ENCODE measurements at places on chromosomes 12 and 14.

DNA sequence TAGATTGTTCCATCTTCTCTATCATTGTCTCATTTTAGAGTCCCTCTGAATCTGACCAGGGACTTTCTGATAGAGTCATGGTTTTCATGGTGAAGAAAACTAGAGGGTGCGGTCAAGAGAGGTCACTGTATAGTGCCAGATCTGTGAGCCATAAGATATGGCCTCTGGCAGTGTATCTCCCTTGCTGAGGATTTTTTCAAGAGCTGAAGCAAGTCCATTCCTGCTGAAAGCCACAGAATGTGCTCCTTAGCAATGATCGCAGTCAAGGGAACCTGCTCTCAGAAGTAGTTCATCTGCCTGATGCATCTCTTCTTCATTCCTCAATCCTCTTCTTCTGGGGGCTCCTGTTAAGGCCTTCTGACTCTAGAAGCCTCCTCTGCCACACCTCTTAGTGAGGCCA, 405.2 kb downstream of the EGLN3 start:
- no peak for DNase-seq

DNA sequence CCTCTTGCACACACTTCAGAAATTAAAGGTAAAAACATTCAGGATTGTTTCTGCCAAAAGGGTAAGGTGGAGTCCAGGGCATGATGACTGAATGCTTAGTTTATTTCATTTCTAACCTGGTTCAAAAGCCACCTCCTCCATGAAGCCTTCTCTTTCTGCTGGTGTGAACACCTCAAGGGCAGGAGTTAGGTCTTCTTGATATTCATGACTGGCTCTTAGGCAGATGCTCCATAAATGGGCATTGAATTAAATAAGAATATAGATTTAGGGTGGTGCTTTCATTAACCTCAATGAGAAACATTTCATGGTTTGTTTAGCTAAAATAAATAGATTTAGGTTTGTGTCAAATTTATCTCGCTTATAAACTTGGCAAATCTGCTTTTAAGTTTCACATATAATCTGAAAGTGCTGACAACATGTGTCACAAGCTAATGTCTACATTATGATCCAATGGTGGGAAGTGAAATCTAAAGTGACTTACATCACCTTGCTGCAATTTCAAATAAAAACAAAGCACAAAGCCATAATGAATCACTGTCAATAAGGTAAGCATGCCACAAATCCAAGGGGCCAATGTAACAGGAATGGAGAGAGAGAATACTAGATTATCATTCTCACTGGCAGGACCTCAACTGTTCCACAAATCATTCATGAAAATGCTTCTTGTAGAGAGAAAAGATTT, 72.7 kb upstream of the GRIP1 start:
- DNase-seq, result no peak

DNA sequence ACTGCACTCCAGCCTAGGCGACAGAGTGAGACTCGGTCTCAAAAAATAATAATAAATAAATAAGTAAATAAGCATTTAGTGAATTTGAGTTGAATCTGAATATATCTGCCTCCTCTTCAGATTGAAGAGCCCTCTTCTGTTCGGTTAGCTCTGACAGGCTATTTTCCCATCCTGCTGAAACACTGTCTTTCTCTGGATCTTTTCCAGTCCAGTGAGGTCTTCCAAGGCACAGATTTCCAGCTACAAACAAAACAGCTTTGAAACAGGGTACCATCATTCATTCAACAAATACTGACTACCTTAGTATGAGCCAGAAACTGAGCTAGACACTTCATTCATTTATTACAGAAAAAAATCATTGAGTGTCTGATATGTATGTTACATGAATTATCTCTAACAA, 7.2 kb upstream of the SPRYD3 start:
- no peak for DNase-seq

GRCh38 chr14:61466249-61466904, 145.0 kb downstream of the PRKCH start:
- no peak for DNase-seq

GRCh38 chr12:16796168-16796567, 190.2 kb upstream of the LMO3 start:
- no peak for DNase-seq

DNA sequence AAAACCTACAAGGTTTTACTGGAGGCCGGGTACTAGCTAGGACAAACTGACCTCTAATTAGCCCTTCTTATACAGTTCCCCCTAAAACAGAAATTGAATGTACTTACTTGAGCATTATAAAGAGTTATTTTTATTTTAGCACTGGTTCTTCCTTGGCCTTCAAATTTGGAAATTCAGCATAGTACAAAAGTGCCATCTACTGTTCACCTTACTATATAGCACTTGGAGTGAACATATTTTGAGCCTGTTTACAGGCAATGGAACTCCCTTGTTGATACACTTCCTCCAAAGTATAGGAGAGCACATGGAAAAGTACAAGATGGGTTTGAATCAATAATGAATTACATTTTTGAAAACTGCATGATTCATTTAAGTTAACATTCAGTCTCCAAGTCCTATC, 3.9 kb upstream of the POC1B start:
- DNase-seq, result no peak

DNA sequence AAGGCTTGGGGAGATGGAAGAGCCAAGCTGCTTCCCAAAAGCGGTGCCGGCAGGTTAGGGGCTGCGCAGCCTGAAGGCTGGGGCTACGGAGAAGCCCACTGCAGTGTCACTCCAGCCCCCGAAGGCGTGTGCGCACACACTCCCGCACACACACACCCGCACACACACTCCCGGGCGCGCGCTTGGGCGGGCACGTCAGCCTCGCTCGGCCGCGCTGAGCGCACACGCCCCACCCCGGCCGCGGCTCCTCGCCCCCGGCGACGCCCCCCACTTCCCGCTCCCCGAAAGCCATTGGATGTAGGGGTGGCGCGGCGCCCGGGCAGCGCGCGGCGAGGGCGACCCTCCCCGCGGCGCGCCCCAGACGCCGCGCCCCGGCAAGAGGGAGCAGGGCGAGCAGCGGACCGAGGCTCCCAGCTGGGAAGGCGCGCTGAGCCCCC, at the start of gene KCNK10:
KCNK10 (minus strand) TSS at position 184 of the 437 bp plus-strand sequence. CDS start 471 bp downstream, outside the sequence.
- no peak for DNase-seq

DNA sequence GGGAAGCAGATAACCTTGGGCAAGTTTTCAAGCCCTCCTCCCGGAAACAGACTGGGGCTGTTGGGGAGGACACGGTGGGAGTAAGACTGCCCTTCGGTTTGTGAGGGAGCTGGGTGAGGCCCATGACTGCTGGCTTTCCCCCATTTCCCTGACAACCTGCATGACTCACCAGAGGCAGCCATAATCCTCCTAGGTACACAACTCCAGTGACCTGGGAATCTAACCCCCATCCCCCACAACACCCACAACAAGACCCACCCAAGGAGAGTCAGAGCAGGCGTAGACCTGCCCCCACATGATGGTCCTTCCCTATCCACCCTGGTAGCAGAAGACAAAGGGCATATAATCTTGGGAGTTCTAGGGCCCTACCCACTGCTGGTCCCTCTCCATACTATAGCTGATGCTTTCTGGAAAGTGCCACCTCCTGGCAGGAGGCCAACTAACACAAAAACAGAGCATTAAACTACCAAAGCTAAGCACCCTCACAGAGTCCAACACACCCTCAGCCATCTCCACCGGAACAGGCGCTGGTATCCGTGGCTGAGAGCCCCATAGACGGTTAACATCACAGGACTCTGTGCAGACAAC, 14.8 kb downstream of the DDX24 start:
- no peak for DNase-seq

- DNase-seq, result no peak
Measured at GRCh38 chr12:67357376-67358125, 88.4 kb downstream of the CAND1 start.

- no peak for DNase-seq
Measured at GRCh38 chr12:51863363-51863932, 14.9 kb upstream of the FIGNL2 start.

DNA sequence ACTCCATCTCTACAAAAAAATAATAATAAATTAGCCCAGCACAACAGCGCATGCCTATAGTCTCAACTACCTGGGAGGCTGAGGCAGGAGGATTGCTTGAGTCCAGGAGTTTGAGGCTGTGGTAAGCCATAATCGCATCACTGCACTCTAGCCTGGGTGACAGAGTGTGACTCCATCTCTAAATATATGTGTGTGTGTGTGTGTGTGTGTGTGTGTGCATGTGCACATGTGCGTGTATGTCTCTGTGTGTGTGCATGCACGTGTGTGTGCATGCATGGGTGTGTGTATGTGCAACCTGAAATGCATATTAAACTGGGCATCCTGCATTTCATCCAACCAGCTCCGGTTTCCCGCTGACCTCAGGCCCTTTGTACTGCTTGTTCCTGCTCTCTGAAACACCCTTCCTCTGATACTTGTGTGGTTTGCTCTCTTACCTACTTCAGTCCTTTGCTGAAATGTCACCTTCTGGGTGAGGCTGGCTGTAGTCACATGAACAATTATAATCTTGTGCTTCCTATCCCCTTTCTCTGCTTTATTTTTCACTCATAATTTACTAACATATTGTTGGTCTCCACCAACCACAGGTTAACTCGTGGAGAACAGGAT, 46.9 kb downstream of the PHLDA1 start:
- DNase-seq, result no peak

DNA sequence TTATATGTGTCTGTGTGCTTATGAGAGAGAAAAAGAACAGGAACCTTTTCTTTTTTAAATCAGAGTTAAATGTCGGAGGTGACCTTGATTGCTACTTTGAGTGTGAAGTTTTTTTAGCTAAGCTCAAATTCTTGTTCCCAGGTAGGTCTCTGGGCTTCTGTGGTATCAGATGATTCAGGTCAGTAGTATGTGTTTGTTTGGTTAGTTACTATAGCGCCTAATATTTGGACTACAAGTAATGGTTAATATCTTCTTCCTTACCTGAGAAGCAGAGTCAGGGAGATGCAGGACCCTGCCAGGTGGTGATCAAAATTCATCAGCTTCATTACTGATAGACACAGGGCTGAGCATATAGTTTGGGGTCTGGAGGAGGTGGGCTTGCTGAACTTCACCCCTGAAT, 30.8 kb downstream of the ADCK1 start:
- no peak for DNase-seq

GRCh38 chr14:61891170-61891569, 128.9 kb downstream of the SNAPC1 start:
- no peak for DNase-seq

DNA sequence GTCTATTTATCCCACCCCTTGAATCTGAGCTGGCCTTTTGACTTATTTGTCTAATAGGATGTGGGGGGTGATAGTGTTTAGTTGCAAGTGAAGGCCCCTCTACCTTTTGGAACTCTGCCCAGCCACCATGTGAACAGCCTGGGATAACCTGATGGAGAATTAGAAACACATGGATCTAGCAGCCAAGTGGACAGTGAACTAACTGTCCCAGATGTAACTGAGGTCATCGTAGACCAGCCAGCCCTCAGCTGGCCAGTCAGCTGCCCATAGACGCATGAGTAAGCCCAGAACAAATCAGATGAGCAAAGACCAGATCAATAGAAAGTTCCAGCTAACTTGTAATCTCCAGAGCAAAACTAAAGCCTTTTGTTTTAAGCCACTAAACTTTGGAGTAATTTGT, 19.0 kb downstream of the KLRB1 start:
- DNase-seq, result no peak

DNA sequence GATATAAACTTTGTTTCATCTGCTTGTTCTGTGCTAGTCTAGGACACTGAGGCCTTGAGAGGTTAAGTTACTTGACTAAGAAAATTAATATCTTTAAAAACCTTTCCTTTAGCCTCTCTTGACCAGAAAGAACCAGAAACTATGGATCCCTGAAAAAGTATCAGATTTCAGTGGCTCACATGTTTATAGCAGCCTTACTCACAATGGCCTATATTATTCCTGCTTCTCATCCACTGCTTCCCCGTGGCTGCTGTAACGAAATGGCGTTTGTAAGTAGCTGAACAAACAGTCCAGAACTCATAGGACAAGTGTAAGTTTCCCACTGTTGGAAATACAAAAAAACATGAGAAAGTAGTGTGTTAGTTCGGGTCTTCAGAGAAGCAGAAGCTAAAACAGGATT, 3.2 kb upstream of the PYGL start:
- DNase-seq, result no peak

GRCh38 chr12:15699886-15700285, 89.3 kb downstream of the EPS8 start:
- DNase-seq, result no peak

- no peak for DNase-seq
Measured at GRCh38 chr12:24231298-24231697, 281.8 kb upstream of the SOX5 start.

GRCh38 chr12:124364543-124364942, 69.7 kb downstream of the RFLNA start:
- no peak for DNase-seq

DNA sequence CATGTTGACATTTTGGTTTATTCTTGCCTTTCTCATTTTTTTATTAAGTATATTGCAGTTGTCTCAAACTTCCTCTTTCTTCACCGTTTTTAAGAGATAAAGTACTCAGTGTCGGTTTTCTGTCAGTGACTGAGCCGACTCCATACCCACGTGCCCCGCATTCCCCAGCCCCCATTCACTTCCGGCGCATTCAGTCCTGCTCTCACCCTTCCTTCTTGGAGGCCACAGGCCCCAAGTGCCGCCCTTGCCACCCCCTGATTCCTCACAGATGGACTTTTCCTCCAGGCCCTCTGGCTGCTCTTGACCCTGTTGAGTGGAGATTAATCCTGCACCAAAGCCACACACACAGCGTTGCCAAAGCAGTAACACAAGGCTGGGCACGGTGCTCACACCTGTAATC, 19.1 kb upstream of the DNAH10 start:
- DNase-seq, result no peak

- no peak for DNase-seq
Measured at GRCh38 chr12:54708826-54709225, 60.7 kb upstream of the DCD start.

DNA sequence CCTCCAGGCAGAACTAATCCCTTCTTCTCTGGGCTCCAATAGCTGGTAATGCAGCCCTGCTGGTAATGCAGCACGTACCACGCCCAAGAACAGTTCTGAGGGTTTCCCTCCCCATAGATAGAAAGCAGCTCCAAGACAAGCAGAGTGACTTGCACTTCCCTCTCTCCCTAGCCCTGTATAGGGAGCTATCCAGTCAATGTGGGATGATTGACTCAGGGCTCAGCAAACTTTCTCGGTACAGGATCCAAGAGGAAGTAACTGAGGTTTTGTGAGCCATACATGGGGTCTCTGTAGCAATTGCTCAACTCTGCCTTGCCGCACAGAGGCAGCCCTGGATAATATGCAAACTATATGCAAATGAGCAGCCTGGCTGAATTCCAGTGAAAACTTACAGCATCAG, 15.5 kb upstream of the FKBP4 start:
- DNase-seq, result no peak

GRCh38 chr14:98200601-98201000, 1071.4 kb downstream of the BCL11B start:
- DNase-seq, result no peak

GRCh38 chr12:55707841-55708694, at the start of gene ITGA7:
Gene ITGA7, minus strand, starts transcription at chr12:55707904. Its CDS starts 222 bp downstream, at chr12:55707682.
- DNase-seq, result peak; percentile 25

GRCh38 chr12:113072136-113072535, 15.6 kb downstream of the DTX1 start:
- no peak for DNase-seq

- no peak for DNase-seq
Measured at GRCh38 chr12:96212456-96213375, 18.5 kb downstream of the ELK3 start.

GRCh38 chr14:49549881-49550280, 36.3 kb downstream of the RPS29 start:
- no peak for DNase-seq

GRCh38 chr12:9361879-9362326, 153.7 kb upstream of the PZP start:
- no peak for DNase-seq

- no peak for DNase-seq
Measured at GRCh38 chr12:91718326-91718725, 427.3 kb downstream of the BTG1 start.

- no peak for DNase-seq
Measured at GRCh38 chr14:39320318-39320717, 86.6 kb downstream of the MIA2 start.

Measured in activated naive CD8-positive, alpha-beta T cell treated with anti-CD3 and anti-CD28 coated beads, Interleukin-2, amount 50 U/mL, for 16 hours (primary cell).